Ecto neural progenitor cell (in vitro differentiated cells): ENCODE measurements at places on chromosomes 12 and 14.

DNA sequence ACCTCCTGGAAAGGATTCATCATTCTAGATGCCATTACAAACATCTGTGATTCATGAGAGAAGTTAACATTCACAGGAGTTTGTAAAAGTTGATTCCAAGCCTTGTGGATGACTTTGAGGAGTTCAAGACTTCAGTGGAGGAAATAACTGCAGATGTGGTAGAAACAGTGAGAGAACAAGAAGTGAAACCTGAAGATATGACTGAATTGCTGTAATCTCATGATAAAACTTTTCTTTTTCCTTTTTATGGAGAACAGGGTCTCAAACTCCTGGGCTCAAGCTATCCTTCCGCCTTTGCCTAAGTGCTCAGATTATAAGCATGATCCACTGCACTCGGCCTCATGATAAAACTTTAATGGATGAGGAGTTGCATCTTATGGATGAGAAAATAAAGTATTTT, 64.5 kb upstream of the GTF2A1 start:
- no peak for DNase-seq

GRCh38 chr14:58805057-58805456, 167.3 kb downstream of the DACT1 start:
- no peak for DNase-seq

- no peak for DNase-seq
Observed at GRCh38 chr14:32404784-32405573, 75.9 kb downstream of the AKAP6 start.

GRCh38 chr12:52877242-52877641, 27.6 kb downstream of the KRT8 start:
- no peak for DNase-seq

- DNase-seq, result no peak
Observed at GRCh38 chr12:26571560-26571959, 261.4 kb downstream of the ITPR2 start.
